CD4-positive, alpha-beta T cell (primary cell): ENCODE measurements at places on chromosomes 4 and X. TPM values are rescaled to one million over a fixed set of nuclear protein-coding genes. Genes with fewer than 3 reads are reported as not detected.

DNA sequence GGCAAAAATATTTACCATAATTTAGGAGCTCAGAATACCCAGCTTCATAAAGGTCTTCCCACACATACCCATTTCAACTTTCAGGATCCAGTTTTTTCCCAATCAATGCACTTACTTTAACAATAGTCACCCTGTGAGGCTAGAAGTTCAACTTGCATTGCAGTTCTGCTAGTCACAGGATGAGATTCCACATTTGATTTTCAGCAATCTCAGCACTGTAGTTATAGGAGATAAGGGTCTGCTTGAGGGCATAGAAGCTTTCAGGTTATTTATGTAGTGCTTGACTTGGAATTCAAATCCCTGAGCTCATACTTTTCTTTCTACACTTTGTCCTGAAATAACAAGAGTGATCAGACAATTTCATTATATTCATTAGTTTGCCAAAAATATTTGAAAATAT, 78.3 kb upstream of the IL2 start:
- no peak for DNase-seq
- no peak overlapping the region for H3K27ac ChIP-seq
- no peaks in the 10 kb centered on the region for H3K36me3 ChIP-seq
- no peaks in the 10 kb centered on the region for H3K27me3 ChIP-seq
- H3K4me3 ChIP-seq: no peak overlapping the region

DNA sequence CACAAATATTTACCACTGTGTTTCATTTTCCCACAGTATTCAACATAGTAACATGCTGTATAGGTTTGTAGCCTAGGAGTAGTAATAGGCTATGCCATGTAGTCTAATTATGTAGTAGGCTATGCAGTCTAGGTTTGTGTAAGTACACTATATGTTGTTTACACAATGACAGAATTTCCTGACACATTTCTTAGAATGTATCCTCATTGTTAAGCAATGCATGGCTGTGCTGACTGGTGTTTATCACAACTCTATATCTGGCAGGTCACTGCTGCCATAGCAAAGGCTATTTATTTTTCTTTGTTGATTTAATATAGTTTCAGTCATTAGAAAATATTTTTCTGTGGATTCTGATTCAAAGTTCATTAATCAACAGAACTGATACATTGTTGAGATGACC, 108.3 kb upstream of the TEX13A start:
- H3K27ac ChIP-seq: no peak overlapping the region
- no peak overlapping the region for H3K4me3 ChIP-seq
- no peaks in the 10 kb centered on the region for H3K4me1 ChIP-seq
- H3K36me3 ChIP-seq: no peaks in the 10 kb centered on the region
- no peaks in the 10 kb centered on the region for H3K27me3 ChIP-seq

DNA sequence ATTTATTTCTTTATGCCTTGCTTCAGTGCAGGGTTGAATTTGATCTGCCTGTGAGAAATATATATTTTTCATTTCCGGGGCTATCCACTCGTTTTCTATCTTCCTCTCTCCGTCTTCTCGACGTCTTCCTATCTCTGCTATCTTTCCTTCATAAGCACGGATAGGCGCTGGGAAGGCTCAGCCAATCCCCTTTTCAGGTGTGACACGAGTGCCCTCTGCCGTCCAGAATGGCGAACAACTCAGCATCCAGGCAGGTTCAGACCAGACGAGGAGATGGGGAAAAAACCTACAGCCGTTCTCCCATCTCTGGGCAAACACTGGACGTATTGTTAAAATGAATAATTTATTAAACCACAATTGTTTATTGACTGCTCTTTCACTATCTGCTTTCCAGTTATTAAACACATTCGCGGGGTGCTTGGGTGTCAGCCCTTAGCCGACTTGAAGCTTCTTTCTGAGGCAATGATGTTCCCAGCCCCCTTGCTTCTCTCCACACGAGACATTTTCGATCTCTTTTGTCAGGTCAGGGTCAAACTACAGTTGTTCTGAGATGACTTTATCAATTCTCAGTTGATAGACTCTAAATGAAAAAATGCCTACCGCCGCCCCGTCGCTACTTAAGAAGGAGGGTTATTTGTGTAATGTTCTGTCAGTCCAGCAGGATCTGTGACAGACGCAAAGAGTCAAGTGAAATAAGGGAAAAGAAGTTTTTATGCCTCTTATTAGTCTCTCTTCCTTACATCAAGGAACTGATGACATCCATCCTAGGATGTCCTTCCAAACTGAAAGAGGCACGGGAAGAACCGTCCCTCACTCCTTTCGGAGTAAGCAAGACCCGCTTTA, 96.3 kb upstream of the NOCT start:
- H3K27ac ChIP-seq: no peak overlapping the region
- no peak for DNase-seq
- no peaks in the 10 kb centered on the region for H3K27me3 ChIP-seq
- no peaks in the 10 kb centered on the region for H3K36me3 ChIP-seq

The BEND2 gene
- not detected for total RNA-seq
